ENCODE measurements at places on chromosomes 12 and 14.

DNA sequence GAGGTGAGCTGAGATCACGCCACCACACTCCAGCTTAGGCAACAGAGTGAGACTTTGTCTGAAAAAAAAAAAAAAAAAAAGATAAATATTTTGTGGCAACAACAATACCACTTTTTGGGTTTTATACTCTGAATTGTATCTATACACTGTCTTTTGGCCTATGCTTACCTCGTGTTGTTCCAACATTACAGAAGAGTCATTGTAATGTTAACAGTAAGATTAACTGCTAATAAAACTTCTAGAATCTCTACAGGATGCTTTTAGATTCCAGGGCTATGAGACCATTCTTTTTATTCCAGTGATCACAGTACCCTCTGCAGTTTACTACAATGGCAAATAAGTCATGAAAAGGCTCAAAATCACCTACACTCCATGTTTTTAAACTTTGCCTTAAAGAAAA, 11.6 kb downstream of the IFT81 start:
- no peak for DNase-seq

- DNase-seq, result no peak
Observed at GRCh38 chr14:64704143-64704742, at the start of gene PLEKHG3. TSS of gene PLEKHG3 (plus strand) at chr14:64704424. CDS start at chr14:64727632, 23,208 bp downstream.

DNA sequence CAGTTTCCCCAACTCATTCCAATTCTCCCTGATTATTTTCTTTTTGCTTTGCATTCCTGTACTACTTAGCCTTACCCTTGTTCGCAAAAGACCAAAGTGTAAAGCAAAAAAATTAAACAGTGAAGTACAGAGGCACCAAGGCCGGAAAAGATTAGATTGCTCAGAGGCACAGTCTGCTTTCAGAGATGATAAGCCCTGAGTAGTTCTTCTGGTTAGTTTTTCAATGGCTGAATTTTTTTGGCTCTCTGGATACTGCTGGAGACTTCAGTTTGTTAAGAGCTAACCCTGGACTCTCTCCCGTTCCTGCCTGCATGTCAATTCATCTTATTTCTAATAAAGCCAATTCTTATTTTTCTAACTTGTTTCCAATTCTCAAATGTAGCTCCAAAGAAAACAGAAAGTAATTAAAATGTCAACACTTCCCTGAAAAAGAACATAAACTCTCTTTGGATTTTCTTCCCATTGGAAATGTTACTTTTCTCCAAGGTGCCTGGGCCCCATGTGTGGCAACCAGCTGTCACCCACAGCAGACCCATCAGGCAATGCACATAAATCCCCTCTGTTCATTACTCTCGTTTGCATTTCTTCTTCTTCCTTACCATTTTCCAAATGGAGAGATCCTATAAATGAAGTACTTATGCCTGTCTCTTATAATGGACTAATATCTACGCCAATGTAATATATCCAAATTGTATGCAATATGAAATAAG, 142.8 kb downstream of the BTG1 start:
- no peak for DNase-seq

GRCh38 chr12:31586728-31587127, 4.2 kb downstream of the DENND5B start:
- no peak for DNase-seq

- DNase-seq, result no peak
Observed at GRCh38 chr12:2239381-2239871, 186.6 kb downstream of the CACNA1C start.

DNA sequence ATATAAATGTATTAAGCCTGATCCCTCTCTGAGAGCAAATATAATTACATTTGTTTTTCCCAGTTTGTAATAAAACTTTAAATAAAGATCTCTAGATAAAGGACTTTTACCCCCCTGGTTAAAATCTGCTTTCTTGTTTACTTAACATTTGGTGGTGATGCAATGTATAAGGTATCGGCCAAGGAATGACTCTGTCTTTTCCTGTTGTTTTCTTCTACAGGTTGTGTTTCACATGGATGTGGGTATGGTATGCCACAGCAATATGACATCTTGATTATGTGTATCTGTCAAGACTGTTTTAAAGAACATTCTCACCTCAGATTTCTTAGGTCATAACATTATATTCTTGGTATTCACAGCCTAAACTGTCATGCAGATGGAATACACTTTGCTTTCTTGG, 210.6 kb upstream of the NOVA1 start:
- no peak for DNase-seq

GRCh38 chr12:10251669-10252068, 39.0 kb downstream of the GABARAPL1 start:
- DNase-seq, result no peak

GRCh38 chr12:45232756-45233372, 17.0 kb downstream of the ANO6 start:
- no peak for DNase-seq

GRCh38 chr14:20614038-20614840, 23.1 kb upstream of the RNASE12 start:
- no peak for DNase-seq

GRCh38 chr12:45166056-45166455, 49.8 kb upstream of the ANO6 start:
- no peak for DNase-seq

GRCh38 chr12:82411546-82412230, 53.4 kb downstream of the METTL25 start:
- no peak for DNase-seq

- DNase-seq, result no peak
Observed at GRCh38 chr12:14833952-14834351, 9.4 kb downstream of the ART4 start.

GRCh38 chr14:73007835-73008234, 19.1 kb downstream of the ZFYVE1 start:
- DNase-seq, result no peak

DNA sequence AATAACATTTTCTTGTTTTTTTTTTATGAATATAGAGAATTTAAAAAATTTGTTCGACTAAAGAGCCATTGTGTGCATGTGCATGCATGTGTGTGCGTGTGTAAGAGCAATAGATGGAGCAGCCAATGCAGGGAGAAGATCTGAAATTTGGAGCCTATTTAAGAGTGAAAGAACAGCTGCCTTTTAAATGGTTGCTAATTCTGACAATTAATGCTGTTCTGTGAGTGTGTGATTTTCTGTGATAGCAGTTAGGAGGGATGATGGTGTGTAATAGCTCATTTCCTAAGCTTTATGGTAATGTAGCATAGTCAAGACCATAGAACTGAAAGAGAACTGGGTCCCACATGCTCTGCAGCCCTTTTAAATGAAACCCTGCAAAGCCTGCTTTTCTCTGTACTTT, 137.9 kb downstream of the NRXN3 start:
- DNase-seq, result no peak

DNA sequence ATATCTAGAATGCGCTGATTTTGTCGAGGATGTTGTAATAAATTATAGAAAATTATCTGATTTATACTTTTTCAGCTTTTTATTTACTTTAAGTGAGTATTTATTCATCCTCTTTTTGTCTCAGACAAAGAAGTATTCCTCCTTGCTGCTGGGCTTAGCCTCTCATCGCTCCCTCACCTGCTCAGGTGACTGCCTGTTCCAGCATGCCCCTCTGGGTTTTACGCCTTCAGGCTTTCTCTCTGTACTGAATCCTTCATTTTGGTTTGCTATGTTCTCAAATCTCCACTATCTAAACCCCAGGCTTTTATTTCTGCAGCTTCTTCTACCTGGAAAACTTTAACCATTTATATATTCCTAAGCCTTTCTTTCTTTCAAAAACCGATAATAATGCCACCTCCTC, 1650.9 kb upstream of the SEL1L start:
- no peak for DNase-seq

- no peak for DNase-seq
Observed at GRCh38 chr12:31491241-31491794, 99.6 kb downstream of the DENND5B start.

GRCh38 chr14:104353921-104354701, 215.7 kb downstream of the KIF26A start:
- DNase-seq, result no peak

DNA sequence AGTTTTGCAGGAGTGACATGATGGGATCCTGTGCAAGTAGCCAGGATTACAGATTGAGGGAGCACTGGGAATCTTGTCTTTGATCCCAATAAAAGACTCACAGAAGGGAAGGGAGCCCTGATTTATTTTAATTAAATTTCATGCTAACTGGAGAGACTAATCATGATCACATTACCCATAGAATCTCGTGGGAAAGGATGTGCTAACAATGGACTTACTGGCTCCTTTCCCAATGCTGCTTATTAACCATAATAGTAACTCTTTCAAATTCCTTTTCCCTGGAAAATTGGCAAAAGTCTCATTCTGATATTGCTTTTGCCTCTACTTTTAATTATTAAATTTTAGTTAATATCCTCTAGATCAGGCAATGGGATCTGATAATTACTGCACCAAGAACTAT, 174.8 kb upstream of the AVPR1A start:
- DNase-seq, result no peak

GRCh38 chr12:95335948-95336347, 118.3 kb downstream of the VEZT start:
- no peak for DNase-seq

DNA sequence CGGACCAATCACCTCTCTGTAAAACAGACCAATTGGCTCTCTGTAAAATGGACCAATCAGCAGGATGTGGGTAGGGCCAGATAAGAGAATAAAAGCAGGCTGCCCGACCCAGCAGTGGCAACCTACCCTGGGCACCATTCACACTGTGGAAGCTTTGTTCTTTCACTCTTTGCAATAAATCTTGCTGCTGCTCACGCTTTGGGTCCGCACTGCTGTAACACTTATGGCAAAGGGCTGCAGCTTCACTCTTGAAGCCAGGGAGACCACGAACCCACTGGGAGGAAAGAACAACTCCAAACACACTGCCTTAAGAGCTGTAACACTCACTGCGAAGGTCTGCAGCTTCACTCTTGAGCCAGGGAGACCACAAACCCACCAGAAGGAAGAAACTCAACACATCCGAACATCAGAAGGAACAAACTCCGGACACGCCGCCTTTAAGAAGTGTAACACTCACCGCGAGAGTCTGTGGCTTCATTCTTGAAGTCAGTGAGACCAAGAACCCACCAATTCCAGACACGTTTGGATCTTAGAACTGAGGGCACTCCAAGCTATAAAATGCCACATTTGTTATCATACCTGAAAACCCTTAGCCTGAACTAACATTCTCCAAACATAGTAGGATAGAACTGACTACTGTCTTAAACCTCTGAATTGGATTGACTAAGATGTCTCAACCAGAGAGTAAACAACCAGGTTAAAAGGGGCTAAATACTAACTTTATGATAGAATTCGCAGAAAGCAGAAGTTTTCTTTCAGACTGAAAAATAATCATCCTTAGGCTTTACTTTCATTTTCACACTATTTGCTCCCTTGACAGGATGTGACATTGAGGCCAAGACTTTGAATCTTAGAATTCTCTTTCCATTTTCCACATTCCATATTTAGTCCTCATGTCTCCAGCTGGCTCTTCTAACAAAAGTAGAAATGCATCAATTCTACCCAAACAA, 33.6 kb downstream of the CDKL1 start:
- DNase-seq, result no peak

DNA sequence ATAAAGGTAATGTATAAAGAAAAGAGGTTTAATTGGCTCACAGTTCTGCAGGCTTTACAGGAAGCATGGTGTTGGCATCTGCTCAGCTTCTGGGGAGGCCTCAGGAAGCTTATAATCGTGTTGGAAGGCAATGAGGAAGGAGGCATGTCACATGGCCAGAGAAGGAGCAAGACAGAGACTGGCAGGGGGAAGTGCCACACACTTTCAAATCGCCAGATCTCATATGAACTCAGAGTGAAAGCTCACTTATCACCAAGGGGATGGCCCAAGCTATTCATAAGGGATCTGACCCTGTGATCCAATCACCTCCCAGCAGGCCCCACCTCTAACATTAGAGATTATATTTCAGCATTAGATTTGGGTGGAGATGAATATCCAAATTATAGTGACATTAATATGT, 26.3 kb downstream of the LDHB start:
- no peak for DNase-seq

- no peak for DNase-seq
Observed at GRCh38 chr14:33796356-33796755, 154.5 kb downstream of the EGLN3 start.

DNA sequence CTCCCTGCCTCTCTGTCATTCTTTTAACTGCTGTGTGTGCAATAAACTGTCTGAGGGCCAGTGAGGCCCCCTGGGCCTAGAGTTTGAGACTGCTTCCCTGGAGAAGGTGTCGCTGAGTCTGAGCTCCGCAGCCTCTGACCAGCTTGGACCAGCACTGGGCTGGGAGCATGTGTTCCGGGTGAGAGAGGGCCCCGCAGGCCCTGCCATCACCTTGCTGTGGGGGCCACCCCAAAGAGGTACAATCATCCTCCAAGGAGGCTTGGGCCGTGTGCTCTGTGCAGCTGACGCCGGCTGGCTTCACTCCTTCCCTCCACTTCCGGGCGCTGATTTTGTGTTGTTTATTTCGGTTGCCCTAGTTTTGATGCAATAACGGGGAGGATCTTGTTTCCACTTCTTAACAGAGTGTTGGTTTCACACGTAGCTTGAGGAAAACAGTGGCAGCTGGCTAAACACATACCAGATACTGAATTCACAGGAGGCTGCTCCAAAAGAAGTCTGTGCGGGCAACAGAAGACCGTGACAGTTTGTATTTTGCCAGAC, 121.6 kb downstream of the TMEM132C start:
- no peak for DNase-seq

GRCh38 chr12:49825971-49826421, 2.2 kb downstream of the NCKAP5L start:
- DNase-seq, result no peak

DNA sequence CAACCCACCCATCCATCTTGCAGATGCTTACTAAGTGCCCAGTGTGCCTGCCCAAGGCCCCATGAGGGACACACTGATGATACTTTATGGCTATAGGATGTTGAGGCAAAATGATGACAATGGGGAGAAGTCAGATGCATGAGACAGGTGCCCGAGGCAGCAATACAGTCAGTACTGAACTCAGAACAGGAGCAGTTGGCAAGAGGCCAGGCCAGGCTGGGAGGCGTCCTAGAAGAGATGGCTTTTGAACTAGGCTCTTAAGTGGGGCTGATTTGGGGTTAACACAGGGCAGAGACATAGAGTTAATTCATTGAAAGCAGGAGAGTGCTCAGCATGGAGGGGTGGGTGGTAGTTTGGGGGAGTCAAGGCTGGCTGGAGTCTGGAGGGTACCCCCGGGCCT, 15.6 kb downstream of the PLBD2 start:
- DNase-seq, result no peak

- no peak for DNase-seq
Observed at GRCh38 chr12:124289634-124290600, 5.0 kb upstream of the RFLNA start.

- DNase-seq, result no peak
Observed at GRCh38 chr14:53938136-53938837, 18.3 kb downstream of the BMP4 start.

- no peak for DNase-seq
Observed at GRCh38 chr14:104237651-104238423, 99.5 kb downstream of the KIF26A start.

GRCh38 chr12:109877504-109878246, 2.7 kb downstream of the GLTP start:
- no peak for DNase-seq

GRCh38 chr12:79326222-79326621, 364.5 kb downstream of the PAWR start:
- DNase-seq, result no peak

Measured in activated naive CD8-positive, alpha-beta T cell treated with anti-CD3 and anti-CD28 coated beads, Interleukin-2, amount 50 U/mL, for 16 hours (primary cell).